ENCODE measurements at places on chromosomes 16 and 17.

DNA sequence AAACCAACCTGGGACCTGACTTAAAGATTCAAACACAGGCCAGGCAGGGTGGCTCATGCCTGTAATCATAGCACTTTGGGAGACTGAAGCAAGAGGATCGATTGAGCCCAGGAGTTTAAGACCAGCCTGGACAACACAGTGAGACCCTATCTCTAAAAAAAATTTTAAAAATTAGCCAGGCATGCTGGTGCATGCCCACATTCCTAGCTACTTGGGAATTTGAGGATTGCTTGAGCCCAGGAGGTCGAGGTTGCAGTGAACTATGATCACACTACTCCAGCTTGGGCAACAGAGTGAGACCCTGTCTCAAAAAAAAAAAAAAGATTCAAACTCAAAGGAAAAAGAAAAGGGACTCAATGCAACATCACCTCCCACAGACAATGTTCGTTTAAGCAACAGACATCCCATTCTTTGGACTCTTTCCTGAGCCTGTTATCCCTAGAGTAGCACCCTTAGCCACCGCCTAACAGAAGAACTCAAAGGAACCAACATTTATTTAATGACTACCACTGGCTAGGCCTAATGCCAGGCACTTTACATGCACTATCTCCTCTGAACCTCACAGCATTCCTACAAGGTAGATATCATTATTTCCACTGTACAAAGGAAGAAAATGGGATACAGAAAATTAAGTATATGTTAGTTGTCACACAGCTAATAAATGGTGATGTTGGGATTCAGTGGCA is 12.7 kb downstream of the MYO18A start:
- DNase-seq: no peak

DNA sequence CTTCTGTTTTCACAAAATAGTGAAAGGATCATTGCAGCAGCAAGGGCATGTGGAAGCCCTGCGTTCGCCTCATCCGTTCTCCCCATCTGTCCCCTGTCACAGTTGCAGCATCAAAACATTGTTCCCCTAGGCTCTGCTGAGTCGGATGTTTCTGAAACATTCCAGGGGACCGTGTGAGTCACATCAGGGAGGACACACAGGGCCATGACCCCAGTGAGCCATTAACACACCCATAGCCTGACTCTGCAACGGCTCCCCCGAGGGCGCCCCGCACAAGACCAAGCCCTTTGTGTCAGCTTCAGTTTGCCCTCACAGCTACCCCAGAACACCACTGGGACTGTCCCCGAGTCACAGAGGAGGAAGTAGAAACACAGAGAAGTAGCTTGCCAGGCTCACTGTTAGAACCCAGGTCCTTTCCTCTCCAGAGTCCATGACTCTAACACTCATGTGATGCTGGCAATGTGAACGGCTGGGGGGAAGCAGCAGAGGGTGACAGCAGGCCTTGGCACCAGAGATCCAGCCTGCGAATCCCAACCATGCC is 63.3 kb upstream of the HSBP1 start:
- DNase-seq: no peak

DNA sequence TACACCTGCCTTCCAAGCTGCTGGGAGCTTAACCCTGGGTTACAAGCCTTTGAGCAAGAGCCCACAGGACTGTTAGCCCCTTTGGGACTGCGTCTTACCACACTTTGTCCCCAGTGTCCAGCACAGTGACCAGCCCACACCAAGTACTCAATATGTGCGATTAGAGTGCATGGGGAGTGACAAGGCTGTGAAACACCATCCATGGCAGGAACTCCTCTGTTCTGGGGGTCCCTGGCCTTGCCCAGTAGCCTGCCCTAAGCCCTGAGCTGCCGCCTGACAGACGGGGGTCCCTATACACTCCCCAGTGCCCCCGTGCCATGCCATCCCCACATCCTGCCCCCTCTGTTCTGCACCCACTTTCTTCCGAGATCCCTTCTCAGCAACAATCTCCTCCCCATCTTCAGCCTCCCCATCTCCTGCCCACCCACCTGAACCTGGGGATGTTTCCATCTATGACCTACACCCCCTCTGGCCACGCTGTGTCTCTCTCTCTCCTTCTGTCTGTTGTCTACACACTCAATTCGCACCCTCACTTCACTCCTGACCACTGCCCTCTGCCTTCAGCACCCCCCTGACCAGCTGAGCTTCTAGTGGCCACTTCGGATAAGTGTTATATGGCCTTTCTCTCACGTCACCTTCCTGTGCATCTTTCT is 112.9 kb upstream of the SMURF2 start:
- no peak for DNase-seq

GRCh38 chr17:34386697-34387550 is 23.9 kb upstream of the CCL1 start:
- no peak for DNase-seq

GRCh38 chr17:48439875-48440505 is 10.0 kb upstream of the SKAP1 start:
- DNase-seq: peak; percentile 56

- DNase-seq: no peak
These were observed 2.1 kb upstream of the PYCR1 start for GRCh38 chr17:81939218-81939617.

- DNase-seq: no peak
These were observed 762 bp downstream of the CDK12 start for GRCh38 chr17:39461926-39462569.

GRCh38 chr17:10224582-10225195 is 26.3 kb upstream of the GAS7 start:
- DNase-seq: no peak

- DNase-seq: no peak
These were observed 6.6 kb downstream of the CANT1 start for GRCh38 chr17:79002796-79003593.

DNA sequence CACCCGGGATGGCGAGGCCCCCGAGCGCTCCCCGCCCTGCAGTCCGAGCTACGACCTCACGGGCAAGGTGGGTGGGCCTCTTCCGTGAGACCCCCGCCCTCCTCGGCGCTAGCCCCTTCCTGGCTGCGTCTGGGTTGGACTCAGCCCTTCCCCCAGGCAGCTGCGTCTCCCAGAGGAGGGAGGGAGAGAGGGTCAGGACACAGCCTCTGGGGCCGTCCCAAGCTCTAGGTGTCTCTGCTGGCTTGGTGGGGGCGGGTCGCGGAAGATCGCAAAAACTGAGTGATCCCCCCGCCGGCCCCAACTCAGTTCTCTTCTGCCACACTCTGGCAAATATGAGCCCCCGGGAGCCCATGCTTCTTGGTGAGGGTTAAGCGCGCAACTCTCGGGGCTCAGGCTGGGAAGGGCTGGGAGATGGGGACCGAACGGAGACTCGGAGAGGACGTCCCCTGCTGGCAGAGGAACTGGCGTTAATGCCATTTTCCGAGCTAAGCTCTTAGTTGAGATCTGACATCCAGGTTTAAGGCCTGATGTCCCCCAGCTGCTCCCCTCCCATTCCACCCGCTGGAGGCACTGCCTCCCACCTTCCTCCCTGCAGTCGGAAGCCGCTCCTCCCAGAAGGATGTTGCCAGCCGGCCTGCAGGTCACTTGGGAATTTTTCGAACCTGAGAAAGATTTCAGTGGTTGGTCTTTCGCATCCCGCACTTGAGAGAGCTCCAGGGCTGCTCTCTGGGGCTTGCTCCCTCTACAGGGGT is 419 bp downstream of the RAB37 start:
- DNase-seq: peak; percentile 56

GRCh38 chr16:10554569-10554968 is 25.8 kb downstream of the EMP2 start:
- no peak for DNase-seq

DNA sequence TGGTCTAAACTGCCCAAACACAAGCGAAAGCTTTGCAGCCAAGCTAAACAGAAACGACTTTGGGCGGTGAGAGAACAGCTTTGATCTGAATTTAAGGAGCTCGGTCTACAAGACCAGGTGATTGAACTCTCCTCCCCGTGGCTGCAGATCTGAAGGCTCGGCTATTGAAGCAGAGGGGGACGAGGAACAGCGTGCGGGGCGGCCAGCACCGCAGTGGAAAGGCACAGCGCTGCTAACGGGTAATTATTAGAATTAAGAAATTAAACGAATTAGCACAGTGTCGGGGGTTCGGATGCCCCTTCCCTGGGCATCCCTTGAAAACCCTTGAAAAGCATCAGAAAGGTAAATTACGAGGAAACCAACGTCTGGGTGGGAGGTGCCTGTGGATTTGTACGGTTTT is 431 bp downstream of the TEKT3 start:
- no peak for DNase-seq

DNA sequence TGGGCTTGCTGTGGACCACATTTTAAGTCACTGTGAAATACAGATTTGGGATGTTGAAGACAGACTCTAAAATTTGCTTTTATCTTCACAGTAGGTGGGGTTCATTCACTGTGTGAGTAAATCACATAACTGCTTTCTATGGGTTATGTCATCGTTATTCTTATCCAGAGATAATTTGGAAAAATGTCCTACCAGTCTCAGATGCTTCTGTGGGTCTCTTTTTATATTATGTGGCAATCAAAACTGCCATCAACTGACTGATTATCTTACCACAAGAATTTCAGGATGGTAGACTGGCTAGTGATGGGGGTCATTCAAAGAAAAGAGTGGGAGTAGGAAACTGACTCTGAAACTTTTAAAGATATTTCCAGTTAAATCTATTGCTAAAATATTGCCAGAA is 3.1 kb downstream of the HSBP1 start:
- DNase-seq: no peak

- no peak for DNase-seq
These were observed 385.7 kb upstream of the TNRC6C start for GRCh38 chr17:77572851-77573250.

DNA sequence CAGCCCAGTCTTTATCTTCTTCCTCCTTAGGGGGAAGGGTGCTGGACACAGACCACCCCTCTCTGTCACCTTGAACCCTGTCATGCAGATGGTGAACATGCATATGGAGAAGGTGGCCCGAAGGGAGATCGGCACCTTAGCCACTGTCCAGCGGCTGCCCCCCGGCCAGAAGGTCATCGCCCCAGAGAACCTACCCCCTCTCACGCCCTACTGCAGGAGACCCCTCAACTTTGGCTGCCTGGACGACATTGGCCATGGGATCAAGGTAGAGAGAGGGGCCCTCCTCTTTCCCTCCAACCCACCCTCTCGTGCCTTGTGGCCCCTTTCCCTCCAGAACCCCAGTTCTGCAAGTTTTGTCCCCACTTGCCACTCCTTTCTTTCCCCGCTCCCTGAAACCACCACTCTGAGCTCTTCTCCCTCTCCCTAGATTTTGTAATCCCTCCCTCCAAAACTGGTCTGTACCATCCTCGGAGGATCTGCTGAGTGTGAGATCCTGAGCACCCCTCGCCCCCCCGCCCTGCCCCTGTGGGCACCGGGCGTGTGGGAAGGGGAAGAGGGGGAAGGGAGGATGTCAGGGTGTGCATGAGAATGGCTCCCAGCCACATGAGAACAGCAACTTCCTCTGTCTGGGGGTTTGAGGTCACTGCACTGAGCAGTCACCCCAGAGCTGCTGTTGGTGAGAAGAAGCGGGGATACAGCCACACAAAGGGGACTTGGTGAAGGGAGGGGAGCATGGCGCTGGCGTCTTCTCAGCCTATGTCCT is 7.3 kb downstream of the ABI3 start:
- DNase-seq: peak; percentile 61

GRCh38 chr17:56141046-56141839 is 12.0 kb upstream of the ANKFN1 start:
- no peak for DNase-seq

DNA sequence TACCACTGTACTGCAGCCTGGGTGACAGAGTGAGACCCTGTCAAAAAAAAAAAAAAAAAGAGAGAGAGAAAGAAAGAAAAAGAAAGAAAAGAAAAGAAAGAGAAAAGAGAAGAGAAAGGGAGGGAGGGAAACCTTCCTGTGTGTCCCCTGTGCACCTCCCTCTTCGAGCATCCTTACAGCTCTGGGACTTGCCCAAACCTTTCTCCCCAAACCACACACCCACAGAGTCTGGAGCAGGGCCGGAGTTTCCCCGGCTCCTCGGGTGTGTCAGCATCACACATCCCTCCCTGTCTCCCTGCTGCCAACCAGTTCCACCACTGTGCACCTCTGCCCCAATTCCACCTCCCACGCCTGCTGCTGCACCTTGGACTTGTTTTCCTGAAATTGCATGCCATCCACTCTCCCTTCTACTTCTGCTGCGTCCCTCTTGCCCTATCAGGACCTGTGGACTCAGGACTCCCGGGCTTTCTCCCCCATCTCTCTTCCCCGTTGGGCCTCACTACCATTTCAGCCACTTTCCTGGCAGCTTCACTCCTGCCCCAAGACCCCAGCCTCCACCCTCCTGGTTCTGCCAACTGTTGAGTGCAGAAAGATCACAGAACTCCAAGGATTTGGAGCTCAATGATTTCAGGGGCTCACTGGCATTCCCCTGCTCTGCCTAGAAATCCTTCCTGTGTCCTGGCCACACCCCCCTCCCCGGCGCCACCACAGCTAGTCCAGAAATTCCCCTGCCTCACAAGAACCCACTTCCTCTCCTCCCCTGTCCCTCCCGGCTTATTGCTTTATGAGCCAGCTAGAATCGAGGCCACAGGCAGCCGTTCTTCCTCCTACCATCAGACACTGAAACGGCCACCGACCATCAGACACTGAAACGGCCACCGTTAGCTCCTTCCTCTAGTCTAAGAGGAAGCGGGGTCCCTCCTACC is 3.7 kb upstream of the CDK3 start:
- no peak for DNase-seq

- DNase-seq: no peak
These were observed 11.8 kb upstream of the WSB1 start for GRCh38 chr17:27282054-27282551.

DNA sequence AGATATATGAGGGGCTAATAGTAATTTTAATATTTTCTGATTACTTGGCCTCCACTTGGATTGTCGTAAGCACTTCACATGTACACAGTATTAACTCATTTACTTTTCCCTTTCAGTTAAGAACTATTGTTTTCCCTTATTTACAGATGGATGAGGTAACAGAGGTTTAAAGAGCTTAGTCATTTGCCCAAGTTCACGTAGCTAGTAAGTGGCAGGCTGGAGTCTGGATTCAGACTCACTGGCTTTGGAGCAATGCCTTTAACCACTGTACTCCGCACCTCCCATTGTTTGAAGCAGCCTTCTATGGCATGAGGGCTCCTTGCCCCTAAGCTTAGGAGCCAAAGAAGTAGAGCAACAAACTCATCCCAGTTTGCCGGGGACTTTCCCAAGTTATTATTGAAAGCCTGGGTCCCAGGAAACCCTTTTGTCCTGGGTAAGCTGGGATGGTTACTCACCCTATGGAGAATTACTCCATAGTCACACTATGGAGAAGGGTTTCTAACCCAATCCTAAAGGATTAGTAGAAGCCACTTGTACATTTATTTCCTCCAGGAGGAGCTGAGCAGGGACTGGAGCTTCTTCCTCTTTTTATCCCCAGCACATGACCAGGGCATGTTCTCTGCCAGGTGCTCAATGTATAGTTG is 12.3 kb downstream of the FOXL1 start:
- no peak for DNase-seq

- no peak for DNase-seq
These were observed 112.8 kb downstream of the CLEC16A start for GRCh38 chr16:11056993-11057649.

DNA sequence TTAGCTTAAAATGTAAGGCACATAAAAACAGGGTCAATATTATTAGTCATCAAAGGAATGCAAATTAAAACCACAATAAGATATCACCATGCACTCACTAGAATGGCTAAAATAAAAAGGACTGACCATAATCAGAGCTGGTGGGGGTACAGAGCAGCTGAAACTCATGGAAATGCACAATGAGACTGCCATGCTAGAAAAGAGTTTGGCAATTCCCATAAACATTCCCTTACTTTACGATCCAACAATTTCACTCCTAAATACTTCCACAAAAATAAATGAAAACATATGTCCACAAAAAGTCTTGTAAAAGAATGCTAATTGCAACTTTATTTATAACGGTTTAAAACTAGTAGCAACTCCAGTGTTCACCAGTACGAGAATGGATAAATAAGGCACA is 36.1 kb upstream of the ERCC4 start:
- no peak for DNase-seq
